Breast epithelium (tissue), 4 donors: ENCODE measurements at places on chromosomes 5 and 9. TPM values are rescaled to one million over a fixed set of nuclear protein-coding genes. Genes with fewer than 3 reads are reported as not detected.

The BARHL1 gene
- total RNA-seq, result not detected

The OGN gene
- total RNA-seq, result 14.1 TPM

The CTXN3 gene
- not detected for total RNA-seq

The DIRAS2 gene
- total RNA-seq, result under 0.01 TPM

The PTTG1 gene
- total RNA-seq, result 12.5 TPM

The HTR4 gene
- not detected for total RNA-seq

GRCh38 chr5:180012316-180012715, 59.2 kb downstream of the RNF130 start:
- H3K36me3 ChIP-seq, result no peaks in the 10 kb centered on the region
- H3K27ac ChIP-seq, result no peak overlapping the region
- no peak overlapping the region for H3K4me3 ChIP-seq
- no peak for DNase-seq

GRCh38 chr5:55691265-55692105, 20.6 kb downstream of the SLC38A9 start:
- H3K36me3 ChIP-seq, result no peaks in the 10 kb centered on the region
- no peaks in the 10 kb centered on the region for H3K27me3 ChIP-seq
- H3K4me1 ChIP-seq, result no peaks in the 10 kb centered on the region
- H3K27ac ChIP-seq, result peak overlapping the region; percentile 48
- no peak for DNase-seq

DNA sequence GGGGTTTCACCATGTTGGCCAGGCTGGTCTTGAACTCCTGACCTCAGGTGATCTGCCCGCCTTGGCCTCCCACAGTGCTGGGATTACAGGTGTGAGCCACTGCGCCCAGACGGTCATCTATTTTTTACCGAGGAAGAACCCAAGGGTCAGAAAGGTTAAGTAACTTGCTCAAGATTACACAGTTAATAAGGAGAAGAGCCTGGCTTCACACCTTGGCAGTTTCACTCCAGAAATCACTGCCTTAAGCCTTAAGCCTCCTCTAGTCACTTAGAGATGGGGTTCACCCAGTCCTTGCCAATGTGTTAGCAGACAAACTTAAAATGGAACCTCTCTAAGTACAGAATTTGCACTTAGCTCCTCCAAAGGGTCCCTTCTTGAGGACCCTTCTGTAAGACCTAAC, 116.3 kb downstream of the PTTG1 start:
- no peak for DNase-seq
- H3K27ac ChIP-seq, result no peak overlapping the region
- H3K36me3 ChIP-seq, result no peaks in the 10 kb centered on the region

GRCh38 chr5:139681112-139681458, 32.9 kb downstream of the CXXC5 start:
- H3K27me3 ChIP-seq, result no peaks in the 10 kb centered on the region
- no peak overlapping the region for H3K4me3 ChIP-seq
- H3K27ac ChIP-seq, result no peak overlapping the region
- H3K36me3 ChIP-seq, result no peaks in the 10 kb centered on the region

- H3K36me3 ChIP-seq, result no peaks in the 10 kb centered on the region
- H3K27me3 ChIP-seq, result no peaks in the 10 kb centered on the region
- H3K27ac ChIP-seq, result no peak overlapping the region
- H3K4me1 ChIP-seq, result no peaks in the 10 kb centered on the region
These were observed 9.1 kb upstream of the EGFLAM start for GRCh38 chr5:38249301-38249700.

DNA sequence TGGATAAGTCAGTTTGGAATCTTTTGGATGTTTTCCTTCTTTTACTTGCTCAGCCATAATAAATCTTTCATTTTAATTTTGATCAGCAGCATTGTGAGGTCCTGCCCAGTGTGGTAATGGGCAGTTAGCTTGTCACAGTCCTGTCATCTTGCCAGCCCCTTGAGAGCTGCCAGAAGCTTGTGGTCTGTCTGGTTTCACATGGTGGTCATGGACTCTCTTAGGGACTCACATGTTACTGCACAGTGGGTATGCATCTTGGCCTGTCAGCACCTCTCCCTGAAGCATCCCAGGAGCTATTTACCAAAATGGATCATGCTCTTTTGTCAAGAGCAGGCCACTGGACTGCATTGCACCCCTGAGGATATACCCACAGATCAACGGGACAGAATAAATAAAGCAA, 60.3 kb downstream of the DAPK1 start:
- H3K4me3 ChIP-seq, result no peak overlapping the region
- no peaks in the 10 kb centered on the region for H3K36me3 ChIP-seq
- H3K4me1 ChIP-seq, result no peaks in the 10 kb centered on the region
- H3K27me3 ChIP-seq, result no peaks in the 10 kb centered on the region
- DNase-seq, result no peak

DNA sequence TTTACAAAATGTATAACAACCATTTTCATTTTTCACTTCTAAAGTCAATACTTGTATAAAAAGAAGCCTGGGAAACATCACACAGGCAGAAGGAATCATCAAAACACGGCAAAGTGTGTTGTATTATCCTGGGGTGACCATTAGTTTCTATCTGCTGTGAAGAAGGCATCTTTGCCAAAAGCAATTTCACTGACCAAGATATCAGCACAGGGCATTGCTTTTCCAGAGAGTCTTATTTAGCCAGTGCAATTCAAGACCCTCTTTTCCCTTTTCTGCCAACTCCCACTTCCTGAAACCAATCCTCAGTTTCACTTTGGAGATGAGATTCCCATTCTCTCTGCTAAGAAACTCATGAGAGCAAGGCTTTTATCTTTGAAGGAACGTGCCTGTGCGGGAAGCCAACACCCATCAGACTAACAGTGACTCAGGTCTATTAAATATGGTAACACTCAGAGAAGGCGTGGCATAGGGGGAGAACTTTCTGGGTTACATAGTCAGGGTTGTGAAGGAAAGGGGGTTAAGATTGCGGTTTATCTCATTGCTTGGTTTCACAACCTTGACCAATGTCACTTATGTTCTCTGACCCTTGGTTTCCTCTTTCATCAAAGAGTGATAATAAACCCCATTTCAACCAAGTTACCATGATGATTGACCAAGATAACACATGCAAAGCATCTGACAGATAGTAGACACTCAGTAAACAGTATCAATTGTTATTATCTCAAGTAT, 666.9 kb upstream of the KLF4 start:
- H3K36me3 ChIP-seq, result no peaks in the 10 kb centered on the region
- H3K4me1 ChIP-seq, result no peaks in the 10 kb centered on the region
- H3K4me3 ChIP-seq, result no peak overlapping the region
- no peaks in the 10 kb centered on the region for H3K27me3 ChIP-seq

- DNase-seq, result no peak
- no peaks in the 10 kb centered on the region for H3K36me3 ChIP-seq
- H3K4me3 ChIP-seq, result no peak overlapping the region
These were observed 16.2 kb downstream of the QSOX2 start for GRCh38 chr9:136229096-136230065.

- H3K4me3 ChIP-seq, result no peak overlapping the region
- H3K4me1 ChIP-seq, result no peaks in the 10 kb centered on the region
- DNase-seq, result no peak
- no peaks in the 10 kb centered on the region for H3K36me3 ChIP-seq
- H3K27ac ChIP-seq, result no peak overlapping the region
These were observed 6.2 kb upstream of the MYORG start for GRCh38 chr9:34382879-34383278.
